ENCODE measurements at places on chromosomes 6 and 20. TPM values are rescaled to one million over a fixed set of nuclear protein-coding genes. Genes with fewer than 3 reads are reported as not detected.

The NR2E1 gene
- not detected for total RNA-seq

The OLIG3 gene
- 1.2 TPM for total RNA-seq

The SLC32A1 gene
- 13.7 TPM for total RNA-seq

The MMP24OS gene
- total RNA-seq = 4.8 TPM

The ECT2L gene
- total RNA-seq = 0.45 TPM

The TMEM30A gene
- total RNA-seq = 108 TPM

The CTAGE9 gene
- total RNA-seq = not detected

The REPS1 gene
- total RNA-seq = 103 TPM

- no peak for DNase-seq
Measured at GRCh38 chr6:29014729-29015608, 9.9 kb upstream of the ZNF311 start.

DNA sequence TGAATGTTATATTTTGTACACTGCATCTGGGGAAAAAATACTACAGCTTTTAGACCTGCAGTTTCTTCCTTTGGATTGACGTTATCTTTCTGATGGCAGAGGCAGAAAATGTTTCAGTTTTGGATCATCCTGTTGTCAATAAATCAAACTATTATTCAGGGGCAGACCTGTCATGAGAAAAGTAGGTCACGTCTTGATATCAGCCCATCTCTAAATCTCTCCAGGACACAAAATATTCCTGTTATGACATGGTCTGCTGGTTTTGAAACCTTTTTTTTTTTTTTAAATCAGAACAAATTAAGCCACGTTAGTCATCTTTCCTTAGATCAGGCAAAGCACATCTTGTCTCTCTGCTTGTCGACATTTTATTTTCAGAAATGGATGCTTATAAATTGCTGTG, 24.0 kb downstream of the IL20RA start:
- DNase-seq = no peak

- no peak for DNase-seq
Measured at GRCh38 chr6:125274935-125275334, 26.8 kb downstream of the HDDC2 start.

DNA sequence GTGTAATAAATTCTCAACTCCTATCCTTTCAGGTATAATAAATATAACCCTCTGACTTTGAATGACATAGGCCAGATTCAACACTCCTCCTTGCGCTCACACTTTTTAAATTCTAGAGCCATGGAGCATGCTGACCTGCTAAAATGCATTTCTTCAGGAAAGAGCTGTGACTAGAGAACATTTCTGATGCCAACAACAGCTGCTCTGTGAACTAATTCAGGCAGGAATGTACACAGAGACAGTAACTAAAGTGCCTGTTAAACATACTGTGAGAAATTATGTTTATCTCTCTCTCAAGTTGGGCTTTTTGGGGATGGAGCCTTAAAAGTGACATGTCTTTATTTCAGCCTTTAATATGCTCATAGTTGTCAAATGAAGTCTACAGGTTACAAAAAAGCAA, 8.3 kb downstream of the NHSL1 start:
- no peak for DNase-seq

- DNase-seq = no peak
Measured at GRCh38 chr20:2237059-2237458, 58.7 kb upstream of the TGM3 start.

DNA sequence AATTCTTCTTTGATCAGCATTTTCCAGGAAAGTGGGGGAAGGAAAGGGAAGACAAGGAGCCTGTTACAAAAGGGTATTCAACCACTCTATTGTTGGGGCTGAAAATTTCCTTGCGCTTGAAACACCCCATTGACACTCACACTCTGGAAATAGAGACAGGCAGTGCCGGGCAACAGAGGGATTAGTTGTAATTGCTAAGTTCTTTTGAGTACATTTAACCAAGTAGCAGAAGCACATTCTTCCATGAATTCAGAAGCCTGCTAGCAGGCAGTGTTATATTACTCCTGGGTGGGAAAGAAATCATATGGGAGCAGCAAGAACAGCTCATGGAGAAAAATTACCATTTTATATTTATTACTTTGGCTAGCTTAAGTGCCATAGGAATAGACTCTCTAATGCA, 745.5 kb downstream of the C6orf118 start:
- DNase-seq = no peak

- no peak for DNase-seq
Measured at GRCh38 chr6:39521958-39522357, 199.5 kb upstream of the KCNK16 start.

- no peak for DNase-seq
Measured at GRCh38 chr6:40996591-40997233, 42.3 kb downstream of the UNC5CL start.

DNA sequence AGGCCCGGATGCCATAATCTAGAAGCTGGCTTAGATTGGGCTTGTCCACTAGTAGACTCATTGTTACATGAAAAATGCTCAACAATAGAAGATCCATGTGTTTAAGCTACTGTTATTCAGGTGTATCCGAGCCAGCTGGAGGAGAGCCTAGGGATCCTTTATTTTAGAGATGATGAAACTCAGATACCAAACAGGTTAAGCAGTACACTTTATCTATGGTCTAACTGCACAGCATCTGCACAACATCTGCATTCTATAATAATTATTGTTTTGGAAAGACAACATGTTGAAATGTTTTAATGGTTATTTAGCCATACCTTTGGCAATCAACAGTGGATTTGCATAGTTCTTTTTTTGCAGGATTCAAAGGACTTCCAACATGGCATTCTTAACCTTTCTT, 134.1 kb downstream of the RFPL4B start:
- DNase-seq = no peak

DNA sequence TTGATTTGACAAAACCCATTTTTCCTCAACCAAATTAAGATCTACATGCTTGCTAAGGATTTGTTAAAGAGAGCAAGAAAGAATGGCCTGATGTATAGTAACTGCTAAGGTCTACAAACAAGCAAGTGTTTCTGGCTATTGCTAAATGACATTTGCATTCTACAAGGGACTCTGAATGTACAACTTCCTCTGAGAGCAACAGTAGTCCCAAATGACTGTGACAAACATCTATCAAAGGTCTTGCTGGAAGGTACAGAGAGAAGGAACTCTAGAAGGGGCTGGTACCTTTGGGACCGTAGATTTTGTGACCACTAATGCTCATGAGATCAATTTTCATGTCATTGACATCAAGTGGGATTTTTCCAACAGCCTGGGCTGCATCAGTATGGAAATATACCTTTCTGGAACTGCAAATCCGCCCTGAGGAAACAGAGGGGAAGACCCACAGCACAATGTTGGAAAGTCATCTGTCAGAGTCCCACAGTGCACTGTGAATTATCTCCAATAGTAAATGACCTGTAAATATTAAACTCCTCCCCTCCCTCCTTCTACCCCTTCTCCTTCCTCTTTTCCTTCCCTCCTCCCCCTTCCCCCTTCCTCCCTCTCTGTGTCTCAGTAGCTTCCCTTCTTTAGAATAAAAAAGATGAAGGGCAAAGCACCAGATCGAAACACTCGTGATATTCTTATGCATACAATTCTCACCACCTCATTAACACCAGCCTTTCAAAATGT, 15.9 kb upstream of the CPNE1 start:
- no peak for DNase-seq

DNA sequence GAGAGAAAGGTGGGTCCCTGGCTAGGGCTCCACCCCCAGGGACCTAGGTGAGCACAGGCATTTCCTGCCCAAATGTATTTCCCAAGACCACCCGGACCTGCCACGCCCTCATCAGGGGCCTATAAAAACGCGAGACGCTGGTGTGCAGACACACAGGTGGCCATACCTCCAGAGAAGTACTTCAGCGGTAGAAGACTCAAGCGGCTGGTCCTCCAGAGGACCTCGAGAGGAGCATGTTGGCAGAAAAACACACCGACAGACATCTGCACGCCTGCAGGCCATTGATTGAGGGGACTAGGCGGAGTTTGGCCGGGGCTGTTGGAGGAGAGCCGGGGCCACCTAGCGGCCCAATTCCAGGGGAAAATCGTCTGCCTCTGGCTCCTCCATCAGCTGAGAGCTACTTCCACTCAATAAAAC, 695.8 kb upstream of the MMS22L start:
- no peak for DNase-seq

DNA sequence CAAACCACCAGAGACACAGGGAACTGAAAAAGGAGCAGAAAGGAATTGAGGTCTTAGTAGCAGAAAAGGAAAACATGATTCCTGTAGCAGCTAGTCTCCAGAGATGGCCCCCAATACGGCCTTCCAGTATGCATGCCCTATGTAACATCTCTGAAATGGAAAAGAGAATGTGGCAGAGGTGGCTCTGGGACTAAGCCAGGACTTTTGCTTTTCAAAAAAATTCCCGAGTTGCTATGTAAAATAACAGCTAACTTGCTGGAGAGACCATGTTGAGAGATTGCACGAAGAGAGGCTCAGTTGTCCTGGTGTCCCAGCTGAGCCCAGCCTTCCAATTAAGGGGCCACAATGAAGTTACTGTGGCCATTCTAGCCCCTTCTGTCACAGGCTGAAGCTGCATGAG, 27.7 kb downstream of the IL20RA start:
- DNase-seq = no peak
